Cortex of kidney (tissue), 1 donor: ENCODE measurements at places on chromosomes 11 and 22.

DNA sequence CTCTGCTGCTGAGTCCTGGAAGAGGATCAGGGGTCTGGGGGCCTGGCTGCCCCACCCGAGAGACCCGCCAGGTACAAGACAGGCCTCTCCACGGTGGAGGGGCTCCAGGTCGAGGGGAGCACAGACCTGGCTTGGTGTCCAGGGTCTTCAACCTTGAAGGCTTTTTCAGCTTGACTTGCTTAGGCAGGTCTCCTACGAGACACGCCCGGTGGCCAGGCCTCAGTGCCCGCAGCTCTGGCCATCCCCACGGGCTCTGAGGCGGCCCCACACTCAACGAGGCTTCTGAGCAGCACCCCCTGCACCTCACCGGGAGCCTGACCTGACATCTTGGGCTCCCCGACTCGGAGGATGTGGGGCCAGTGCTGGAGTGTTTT lies 6.6 kb upstream of the PLXNB2 start:
- no peak for DNase-seq

DNA sequence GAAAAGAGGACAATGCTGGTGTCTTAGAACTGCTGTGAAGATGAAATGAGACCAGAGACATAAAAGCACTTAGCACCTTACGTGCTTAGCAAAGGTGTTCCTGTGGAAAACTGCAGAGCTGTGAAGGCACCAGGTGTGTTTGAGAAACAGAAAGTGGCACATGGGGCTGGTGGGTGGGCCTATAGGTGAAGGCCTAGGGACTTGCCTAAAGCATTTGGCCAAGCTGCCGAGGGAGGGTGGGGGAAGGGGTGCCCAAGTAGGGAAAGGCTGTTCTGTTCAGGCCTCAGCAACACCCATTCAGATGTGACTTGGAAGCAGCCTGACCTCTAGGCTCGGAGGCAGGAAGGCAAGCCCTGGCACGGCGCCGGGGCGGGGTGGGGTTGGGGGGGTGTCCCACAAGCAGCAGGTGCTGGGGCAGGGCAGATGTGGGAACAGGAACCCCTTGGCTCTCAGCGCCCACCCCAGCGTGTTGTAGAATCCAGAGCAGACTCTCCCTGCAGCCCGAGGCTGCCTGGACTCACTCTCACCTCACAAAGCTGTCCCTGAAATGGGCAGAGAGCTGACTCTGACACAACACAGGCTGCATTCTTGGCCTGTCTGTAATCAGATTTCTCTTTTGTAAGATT lies 366.7 kb upstream of the NARS2 start:
- no peak for DNase-seq

GRCh38 chr11:115660030-115660805 lies 156.0 kb upstream of the CADM1 start:
- DNase-seq, result no peak

GRCh38 chr22:37428649-37429586 lies 1.6 kb upstream of the ELFN2 start:
- DNase-seq, result no peak

DNA sequence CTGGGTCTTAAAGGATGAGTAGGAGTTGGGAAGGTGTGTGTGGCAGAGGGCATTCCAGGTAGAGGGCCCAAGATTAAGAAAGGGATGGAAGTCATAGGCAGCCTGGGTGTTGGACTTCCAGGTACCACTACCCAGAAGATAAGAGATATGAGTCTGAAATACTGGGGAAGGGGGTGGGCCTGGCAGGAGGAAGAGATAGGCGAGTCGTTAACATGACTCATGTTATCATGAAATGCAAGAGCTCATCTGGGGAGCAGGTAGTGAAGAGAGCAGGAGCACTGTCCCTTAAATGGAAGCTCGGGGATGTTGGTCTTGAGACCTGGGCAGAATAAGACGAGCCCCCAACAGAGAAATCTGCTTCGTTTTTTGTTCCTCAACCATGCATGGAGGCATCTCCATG lies 10.2 kb downstream of the ZC3H7B start:
- no peak for DNase-seq

- no peak for DNase-seq
Observed at GRCh38 chr11:3659595-3660515, 11.3 kb downstream of the CHRNA10 start.

GRCh38 chr22:27045103-27045947 lies 387.9 kb downstream of the MIAT start:
- no peak for DNase-seq

DNA sequence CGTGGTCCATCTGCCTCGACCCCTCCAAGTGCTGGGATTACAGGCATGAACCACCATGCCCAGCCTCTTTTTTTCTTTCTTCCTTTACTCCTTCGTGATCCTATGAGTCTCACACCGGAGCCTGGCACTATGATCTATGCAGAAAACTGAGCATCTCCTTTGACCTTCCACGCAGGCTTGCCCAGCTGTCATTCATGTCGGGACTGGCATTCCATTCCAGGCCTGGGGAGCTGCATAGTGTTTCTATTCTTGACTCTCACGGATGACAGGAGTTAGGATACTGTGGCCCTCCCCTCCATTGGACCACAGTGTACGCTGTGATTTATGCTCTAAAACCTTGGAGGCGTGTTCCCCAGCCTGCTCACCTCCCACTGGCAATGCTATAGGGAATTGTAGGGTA lies 611.8 kb downstream of the BRD1 start:
- DNase-seq, result no peak

GRCh38 chr11:57873196-57873911 lies 111.8 kb downstream of the CTNND1 start:
- no peak for DNase-seq
